SJSA1 (cell line): ENCODE measurements at places on chromosomes 4 and X. TPM values are rescaled to one million over a fixed set of nuclear protein-coding genes. Genes with fewer than 3 reads are reported as not detected.

TMEM129 gene
- total RNA-seq: 9.3 and 14.7 TPM in 2 replicates

NUP54 gene
- total RNA-seq: 37.5 and 77.7 TPM in 2 replicates

HADH gene
- 7.8 and 13.0 TPM in 2 replicates for total RNA-seq

DSPP gene
- total RNA-seq: not detected in 2 replicates

XKRX gene
- 0.16 TPM in 1 of 2 replicates, not detected in the other for total RNA-seq

NDP gene
- 1.6 TPM in 1 of 2 replicates, not detected in the other for total RNA-seq

DNA sequence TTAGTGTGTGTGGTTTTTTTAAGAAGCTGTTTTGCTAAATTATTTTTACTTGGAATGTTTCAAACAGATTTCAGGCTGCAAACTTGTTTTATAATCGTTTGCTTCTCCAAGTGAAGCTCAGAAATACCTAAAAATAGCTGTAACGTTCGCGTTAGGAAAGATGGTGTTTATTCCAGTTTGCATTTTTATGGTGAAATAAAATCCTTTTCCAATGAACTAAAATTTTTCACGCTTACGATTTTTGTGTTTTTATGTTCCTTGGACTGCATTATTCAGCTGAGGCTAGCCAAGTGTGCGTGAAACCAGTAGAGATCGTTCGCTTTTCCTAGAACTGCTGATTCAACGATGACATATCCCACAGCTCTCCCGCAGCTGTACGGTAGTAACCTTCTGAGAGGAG, 10.9 kb downstream of the AKAP17A start:
- no peak for DNase-seq

DNA sequence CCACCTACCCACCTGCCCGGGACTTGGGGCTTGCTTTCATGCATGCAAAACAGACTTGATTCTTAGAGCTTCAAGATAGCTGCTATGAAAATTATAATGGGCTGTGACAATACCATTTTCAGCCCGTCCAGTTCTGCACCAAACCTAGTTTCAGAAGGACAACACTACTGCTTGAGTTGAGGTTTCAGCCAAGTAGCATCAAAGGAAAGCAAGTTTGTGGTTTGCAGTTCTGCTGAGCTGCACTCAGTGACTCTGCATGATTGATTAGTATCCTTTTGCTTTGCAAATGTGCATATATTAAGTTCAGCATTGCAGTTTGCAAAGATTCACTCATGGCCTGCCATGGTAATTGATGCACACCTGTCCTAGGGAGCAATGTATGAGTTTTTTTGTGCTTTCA, 442.7 kb downstream of the RPA4 start:
- no peak for DNase-seq

DNA sequence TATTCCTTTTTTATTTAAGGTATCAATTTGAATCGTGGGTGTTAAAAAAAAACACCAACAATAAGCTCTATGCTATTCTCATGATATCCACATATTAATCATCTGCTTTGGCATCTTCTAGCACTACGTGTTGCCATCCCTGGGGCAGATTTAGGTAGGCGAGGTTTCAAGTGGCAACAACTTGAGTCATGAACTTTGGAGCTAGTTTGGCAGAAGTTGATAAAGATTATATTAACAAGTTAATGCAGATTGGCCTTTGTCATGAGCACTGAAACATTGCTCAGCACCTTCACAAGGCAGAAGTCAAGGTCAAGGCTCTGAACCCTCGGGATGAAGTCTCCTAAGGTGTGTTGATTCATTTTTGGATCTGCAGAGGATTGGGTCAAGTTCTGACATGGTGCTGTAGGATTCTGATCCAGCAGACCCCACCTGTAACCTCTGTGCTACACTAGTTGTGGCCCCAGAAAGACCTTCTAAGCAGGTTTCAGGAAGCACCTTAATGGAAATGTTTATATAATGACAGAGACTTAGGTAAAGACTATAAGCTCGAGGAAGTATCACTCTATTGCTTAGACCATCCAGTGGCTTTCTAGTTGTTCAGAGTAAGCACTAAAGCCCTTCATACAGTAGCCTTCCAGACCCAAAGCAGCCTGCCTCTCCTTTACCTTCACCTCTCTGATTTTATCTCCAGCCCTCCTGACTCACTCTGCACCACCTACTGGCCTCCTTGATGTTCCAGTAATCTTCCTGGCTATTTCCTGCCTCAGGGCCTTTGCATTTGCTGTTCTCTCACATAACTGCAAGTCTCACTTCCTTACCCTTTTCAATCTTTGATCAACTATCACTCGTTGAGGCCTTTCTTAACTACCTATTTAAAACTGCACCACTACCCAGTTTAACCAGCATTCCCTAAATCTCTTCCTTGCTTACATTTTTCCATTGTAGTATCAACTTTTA, 117.0 kb upstream of the SLC4A4 start:
- DNase-seq: no peak

DNA sequence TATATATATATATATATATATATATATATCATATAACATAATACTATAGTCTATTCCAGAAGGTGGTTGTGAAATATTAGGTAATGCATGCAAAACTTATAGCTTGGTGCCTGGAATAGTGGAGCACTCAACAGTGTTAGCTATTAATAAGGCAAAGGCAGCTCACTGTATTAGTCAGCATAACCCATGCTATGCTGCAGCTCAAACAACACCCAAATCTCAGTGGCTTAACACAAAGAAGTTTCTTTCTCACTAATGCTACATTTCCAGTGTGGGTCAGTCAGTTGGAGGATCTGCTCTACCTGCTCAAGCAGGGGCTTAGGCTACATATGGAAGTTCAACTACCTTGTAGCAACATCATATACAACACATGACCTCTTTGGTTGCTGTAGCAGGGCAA, 5.2 kb upstream of the RPGR start:
- DNase-seq: no peak

GRCh38 chr4:111695677-111696076, 449.6 kb upstream of the FAM241A start:
- DNase-seq: no peak
